ENCODE measurements at places on chromosomes 5 and 9.

- peak; percentile 11 for DNase-seq
Observed at GRCh38 chr5:55897206-55897894, 46.2 kb downstream of the IL31RA start.

GRCh38 chr5:143665866-143666265, 146.1 kb upstream of the HMHB1 start:
- DNase-seq = no peak

DNA sequence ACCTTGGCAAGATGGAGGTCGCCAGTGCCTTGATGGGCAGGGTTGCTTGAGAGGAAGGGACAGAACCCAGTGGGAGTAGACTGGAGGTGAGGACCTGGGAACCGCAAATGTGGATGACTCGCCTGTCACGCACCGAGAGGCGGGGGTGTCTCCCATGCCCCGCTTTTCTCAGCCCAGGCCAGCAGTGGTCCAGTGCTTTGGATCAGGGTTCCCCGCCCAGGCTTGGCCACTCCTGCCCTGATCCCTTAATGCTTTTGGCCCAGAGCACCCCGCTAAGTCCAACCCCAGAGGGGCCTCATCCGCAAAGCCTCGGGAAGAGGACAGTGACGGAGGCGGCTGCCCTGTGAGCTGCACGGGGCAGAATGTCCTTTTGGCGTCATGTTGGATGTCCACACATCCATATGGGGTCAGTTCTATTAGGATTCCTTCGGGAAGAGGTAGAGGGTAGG, 2.4 kb downstream of the MRPS2 start:
- no peak for DNase-seq

DNA sequence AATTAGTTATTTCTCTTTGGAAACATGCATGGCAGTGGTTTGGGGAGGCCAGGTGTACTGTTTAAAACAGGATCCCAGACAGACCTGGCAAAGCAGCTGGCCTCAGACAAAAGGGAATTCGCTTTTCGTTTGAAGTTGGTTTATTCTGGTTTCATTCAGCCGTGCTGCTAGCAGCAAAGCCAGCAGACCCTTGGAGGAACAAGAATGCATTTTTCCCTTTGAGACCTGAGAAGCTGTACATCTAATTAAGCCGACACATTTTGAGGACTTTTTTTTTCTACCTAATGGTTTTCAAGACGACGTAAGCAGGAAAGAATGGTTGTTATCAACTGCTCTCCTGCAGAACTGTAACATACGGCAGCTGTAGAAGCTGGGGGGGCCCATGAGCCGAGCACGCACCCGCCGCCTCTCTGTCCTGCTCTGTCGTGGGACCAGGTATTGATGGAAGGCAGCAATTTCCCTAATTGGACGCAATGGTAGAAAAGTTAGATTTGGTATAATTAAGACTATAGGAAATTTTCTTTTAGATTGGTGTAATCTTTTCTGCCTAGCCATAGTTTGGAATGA, 13.6 kb downstream of the PLEKHG4B start:
- no peak for DNase-seq

GRCh38 chr5:170748951-170749471, 34.5 kb upstream of the GABRP start:
- no peak for DNase-seq

DNA sequence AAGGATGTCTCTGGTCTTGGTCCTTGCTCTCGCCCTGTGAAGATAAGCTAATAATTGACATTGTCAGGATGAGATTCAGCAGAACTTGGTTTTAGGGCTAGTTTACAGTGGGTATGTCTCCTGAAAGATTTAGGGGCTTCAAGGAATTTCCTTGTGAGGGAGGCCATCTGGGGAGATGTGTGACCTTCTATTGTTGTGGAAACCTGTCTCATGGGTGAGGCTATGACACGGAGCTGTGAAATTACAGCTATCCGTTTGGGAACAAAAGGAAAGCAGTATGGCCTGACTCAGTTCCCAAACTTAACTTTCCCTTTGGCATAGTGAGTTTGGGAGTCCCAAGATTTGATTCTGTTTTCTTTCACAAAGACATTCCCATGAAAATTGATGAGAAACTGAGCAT, 142.0 kb downstream of the PARP8 start:
- no peak for DNase-seq

DNA sequence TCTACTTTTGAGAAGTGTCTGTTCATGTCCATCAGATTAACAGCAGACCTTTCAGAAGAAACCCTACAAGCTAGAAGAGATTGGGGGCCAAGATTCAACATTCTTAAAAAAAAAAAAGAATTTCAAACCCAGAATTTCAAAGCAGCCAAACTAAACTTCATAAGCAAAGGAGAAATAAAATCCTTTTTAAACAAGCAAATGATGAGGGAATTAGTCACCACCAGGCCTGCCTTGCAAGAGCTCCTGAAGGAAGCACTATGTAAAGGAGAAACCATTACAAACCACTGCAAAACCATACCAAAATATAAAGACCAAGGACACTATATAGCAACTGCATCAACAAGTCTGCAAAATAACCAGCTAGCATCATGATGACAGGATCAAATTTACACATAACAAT, 124.6 kb upstream of the PDE4D start:
- DNase-seq = no peak

DNA sequence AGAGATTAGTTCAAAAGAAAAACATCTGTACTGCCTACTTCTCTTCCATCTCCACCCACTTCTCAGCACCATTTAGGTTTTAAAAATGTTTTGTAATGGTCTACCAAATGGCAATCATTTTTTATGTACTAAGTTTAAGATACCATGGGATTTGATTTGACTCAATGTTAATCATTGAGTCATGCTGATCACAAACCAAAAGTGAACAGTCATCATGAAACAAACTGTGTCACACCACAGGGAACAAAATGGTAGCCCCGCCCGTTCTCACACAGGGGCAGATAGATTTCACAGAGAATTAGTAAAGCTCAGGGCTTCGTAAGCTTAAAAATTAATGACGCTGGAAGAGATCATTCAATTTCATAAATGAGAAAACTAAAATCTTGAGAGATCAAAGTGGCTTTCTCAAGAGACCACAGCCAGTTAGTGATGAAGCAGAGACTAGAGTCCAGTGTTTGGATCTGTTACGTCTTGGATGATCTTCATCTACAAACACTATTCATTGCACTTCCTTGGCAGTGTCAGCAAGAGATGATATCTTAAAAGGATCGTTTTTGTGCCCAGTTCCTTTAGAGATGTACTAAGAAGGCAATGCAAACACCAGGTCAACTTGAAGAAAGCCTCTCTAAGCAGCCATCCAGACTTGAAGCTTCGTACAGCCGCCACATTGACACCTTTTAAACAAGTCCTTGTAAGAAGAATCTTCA, 33.9 kb upstream of the TRIO start:
- no peak for DNase-seq

GRCh38 chr5:95075111-95075510, 209.8 kb downstream of the MCTP1 start:
- DNase-seq = peak; percentile 25

Data from OCI-M1 (cell line).